ENCODE measurements at places on chromosomes 11 and 22.

- peak; percentile 73 for DNase-seq
Observed at GRCh38 chr22:37428649-37429586, 1.6 kb upstream of the ELFN2 start.

GRCh38 chr11:47052165-47052564, 115.6 kb downstream of the CSTPP1 start:
- no peak for DNase-seq

DNA sequence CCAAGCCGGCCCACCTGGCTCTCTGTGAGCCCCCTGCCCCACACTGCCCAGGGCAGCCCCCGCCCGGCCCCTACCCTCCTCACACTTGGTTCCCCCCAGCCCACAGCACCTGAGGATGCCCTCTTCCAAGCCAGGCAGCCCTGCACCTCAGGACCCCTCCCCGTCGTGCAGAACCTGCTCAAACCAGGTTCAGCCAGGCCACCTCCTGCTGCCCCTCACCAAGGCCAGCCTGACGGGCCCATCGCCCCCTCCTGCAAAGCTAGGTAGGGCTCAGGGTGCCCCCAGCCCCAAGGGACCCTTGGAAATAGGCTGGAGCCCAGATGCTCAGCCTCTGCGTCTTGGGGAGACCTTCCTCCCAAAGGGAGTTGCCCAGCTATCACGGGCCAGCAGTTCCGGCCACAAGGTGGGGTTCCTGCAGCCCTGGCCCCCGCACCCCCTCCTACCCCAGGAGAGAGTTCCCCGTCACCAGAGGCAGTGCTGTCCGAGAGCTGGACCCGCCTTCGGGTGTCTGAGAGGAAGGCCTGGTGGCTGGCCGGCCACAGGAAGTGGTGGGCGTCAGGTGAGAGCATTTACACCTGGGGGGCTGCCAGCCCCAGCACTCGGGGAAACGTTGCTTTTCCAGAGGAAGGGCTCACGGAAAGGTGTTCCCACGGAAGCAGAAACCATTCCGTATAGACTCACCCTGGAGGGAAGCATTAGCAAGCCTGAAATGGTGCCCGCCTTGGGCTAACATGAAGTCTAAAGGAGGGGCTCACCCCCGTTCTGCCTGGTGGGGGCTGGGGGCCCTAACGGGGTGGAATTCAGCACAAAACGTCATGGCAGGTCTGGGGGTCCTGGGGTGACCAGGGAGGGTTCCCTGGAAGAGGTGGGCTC, 3.2 kb upstream of the SYT8 start:
- peak; percentile 3 for DNase-seq

- no peak for DNase-seq
Observed at GRCh38 chr22:30816413-30816812, 121.7 kb downstream of the OSBP2 start.

DNA sequence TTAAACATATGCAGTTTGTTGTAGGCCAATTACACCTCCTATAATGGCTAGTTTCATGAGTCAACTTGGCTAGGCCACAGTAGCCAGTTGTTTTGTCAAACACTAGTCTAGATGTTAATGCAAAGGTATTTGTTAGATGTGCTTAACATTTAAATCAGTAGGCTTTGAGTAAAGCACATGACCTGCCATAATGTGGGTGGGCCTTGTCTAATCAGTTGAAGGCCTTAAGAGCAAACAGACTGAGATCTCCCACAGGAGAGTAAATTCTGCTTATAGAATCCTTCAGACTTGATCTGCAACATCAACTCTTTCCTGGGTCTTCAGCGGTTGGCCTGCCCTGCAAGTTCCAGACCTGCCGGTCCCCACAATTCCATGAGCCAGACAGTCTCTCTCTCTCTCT, 1345.9 kb downstream of the BRD1 start:
- DNase-seq: no peak

GRCh38 chr11:8941341-8942103, 1.3 kb downstream of the ASCL3 start:
- DNase-seq: no peak

DNA sequence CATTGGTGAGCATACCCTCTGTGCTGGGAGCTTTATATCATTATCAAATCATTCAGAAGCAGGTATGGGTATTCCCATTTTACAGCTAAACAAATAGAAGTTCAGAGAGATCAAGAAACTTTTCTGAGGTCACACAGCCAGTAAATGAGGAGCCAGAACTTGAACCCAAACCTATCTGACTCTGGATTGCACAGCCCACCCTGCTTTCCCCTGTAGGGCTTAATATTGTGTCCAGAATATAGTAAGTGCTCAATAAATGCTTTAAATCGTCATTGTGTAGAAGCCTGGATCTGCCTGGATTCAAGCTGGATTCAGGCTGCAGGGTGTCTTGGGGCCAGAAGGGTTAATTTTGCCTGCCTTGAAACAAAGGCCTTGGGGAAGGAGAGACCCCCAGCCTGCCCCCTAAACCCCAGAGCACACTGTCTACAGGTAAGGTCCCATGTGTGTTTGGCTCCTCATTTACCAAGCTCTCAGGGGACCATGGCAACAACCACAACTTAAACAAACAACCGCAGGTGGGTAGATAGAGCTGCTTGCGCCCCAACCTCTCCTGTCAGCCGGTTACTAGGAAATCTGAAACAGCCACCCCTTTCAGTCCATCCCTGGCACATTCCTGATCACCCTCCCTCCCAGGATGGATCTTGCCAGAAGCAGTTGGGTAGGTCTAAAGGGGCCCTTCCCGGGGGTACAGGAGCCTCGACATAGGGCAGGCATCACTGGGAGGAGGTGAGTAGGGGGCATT, 3.0 kb upstream of the SEC14L3 start:
- peak; percentile 37 for DNase-seq

- no peak for DNase-seq
Observed at GRCh38 chr22:50568626-50569025, 5.9 kb upstream of the SYCE3 start.

DNA sequence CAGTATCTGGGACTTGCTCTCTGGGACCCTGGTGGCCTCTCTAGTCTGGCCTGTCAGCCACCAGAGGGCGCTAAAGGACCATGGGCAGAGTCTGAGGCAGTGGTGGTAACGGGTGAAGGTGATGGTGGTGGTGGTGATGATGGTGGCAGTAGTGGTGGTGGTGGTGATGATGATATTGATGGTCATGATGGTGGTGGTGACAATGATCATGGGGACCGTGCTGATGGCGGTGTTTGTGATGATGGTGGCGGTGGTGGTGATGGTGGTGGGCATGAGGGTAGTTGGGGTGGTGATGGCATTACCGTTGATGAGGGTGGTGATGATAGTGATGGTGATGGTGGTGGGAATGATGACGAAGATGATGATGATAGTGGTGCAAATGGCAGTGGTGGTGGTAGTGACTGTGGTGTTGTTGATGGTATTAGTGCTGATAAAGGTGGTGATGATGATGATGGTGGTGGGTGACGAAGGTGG, 16.0 kb downstream of the TRPM5 start:
- peak; percentile 85 for DNase-seq

- no peak for DNase-seq
Observed at GRCh38 chr11:20458905-20459632, 71.6 kb downstream of the PRMT3 start.

DNA sequence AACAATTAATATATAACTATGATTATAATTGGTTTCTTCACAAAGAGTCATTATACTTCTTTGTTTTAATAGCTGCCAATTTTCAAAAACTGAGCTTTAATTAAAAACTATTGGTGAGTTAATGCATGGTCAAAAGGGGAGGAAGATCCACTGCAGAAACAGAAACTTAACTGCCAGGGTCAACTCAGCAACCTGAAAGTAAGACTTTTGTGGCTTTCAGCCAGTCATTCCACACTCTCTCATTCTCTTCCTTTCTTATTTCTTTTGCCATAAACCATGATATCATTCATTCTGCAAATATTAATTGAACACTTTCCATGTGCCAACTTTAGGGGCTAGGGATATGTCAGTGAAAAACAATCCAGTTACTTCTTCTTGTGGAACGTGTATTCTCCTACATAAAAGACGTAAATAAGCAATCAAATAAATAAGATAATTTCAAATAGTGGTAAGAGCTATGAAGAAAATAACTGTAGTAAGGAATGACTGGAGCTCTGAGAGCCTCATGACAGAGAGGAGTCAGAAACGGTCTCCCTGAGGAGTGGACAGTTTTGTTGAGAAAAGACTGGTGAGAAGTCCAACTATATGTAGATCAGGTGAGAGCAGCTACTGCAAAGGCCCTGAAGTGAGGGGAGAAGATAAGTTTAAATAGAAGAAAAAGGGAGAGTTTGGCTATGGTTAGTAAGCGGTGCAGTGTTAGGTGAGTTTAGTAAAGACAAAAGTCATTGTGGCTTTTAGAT, 130.5 kb downstream of the GRIA4 start:
- no peak for DNase-seq

DNA sequence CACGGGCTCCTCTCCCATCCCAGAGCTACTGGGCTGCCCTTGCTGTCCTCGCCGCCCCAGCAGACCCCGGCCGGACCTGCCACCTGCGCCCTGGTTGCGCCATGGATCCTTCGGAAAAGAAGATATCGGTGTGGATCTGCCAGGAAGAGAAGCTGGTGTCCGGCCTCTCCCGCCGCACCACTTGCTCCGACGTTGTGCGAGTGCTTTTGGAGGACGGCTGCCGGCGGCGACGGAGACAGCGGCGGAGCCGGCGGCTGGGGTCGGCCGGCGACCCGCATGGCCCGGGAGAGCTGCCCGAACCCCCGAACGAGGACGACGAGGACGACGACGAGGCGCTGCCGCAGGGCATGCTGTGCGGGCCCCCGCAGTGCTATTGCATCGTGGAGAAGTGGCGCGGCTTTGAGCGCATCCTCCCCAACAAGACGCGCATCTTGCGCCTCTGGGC, 382 bp downstream of the RASSF10 start:
- DNase-seq: no peak

DNA sequence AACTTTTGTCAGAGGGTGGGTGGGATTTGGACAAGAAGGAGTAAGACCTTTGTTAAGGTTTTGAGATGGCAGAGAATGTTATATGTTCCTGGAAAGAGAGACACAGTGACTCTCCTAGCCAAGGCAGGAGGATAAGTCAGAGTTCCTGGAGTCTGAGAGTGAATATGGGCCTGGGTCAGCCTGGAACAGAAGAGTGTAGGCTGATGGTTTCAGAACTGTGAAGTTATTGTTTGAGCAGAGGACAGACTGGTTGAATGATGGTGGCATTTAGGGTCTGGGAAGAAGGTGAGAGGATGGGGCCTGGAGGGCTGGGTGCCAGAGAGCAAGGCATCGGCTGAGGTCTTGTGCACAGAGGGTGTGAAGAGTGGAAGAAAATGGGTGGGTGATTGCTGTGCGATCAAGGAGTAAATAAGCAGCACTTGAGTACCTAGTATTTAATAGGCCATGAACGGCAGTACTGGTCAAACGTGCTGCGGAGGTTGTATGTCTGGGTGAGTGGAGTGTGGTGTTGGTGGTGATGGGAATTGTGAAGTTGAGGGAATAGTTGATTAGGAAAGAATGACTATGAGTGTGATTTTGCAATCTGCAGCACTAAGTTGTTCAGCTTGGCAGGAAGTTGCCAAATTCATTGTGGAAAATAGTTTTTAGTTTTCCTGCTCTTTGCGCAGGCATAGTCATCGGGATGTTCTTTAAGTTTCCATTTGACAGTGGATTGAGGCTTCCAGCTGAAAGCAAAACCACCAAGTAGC, 1.8 kb downstream of the PANX1 start:
- DNase-seq: no peak

- no peak for DNase-seq
Observed at GRCh38 chr11:78930810-78931523, 356.3 kb upstream of the NARS2 start.

DNA sequence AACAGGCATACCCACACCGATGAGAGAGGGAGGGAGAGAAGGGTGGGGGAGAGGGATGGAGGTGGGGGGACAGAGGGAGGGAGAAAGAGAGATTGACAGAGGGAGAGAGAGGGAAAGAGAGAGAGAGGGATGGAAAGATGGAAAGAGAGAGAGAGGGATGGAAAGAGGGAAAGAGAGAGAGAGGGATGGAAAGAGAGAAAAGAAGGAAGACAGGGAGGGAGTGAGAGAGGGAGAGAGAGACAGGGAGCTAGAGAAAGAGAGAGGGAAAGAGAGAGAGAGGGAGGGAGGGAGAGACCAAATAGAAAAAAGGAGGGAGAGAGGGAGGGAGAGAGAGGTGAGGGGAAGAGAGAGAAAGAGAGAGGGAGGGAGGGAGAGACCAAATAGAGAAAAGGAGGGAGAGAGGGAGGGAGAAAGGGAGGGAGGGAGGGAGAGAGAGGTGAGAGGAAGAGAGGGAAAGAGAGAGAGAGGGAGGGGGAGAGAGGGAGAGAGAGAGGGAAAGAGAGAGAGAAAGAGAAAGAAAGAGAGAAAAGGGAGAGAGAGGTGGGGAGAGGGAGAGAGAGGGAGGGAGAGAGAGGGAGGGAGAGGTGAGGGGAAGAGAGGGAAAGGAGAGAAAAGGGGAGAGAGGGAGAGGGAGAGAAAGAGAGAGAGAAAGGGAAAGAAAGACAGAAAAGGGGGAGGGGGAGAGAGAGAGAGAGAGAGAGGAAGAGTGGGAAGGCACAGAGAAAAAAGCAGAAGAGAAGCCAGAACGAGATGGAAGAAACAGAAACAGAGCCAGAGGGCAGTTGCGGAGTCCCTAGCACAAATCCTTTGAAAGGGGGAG, 23.8 kb downstream of the MB start:
- DNase-seq: no peak

DNA sequence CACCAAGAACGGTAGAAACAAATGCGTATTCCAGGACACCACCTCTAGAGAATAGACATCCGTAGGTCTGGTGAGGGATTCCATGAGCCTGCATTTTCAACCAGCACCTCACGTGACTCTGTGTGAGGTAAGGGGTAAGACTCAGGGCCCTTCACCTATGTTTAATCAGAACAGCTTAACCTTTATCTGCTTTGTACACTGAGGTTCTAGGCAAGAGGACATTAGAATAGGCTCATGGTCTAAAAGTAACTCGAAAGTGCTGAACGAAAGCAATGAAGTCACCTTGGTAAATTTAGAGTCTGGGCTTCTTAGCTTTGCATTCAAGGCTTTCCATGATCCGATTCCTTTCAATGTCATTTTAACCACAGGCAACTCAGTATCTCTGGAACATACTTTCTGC, 270.5 kb upstream of the CADM1 start:
- DNase-seq: no peak

DNA sequence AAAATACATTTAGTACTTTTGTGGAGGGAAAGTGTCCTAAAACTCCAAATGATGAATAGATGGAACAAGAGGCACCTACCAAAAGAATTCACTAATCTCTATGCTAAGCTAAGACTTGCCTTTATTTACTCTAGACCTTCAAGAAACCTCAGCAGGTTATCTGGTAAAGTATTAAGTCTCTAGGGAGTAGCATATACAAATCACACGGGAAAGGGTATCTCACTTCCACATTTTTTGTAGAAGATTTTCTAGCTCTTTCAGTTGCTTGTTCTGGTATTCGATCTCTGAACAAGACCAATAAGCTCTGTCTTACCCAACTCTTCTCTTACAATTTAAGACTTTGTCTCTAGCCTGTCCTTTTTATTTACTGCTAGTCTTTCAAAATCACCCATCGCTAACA, 18.1 kb upstream of the CADM1 start:
- DNase-seq: peak; percentile 12

DNA sequence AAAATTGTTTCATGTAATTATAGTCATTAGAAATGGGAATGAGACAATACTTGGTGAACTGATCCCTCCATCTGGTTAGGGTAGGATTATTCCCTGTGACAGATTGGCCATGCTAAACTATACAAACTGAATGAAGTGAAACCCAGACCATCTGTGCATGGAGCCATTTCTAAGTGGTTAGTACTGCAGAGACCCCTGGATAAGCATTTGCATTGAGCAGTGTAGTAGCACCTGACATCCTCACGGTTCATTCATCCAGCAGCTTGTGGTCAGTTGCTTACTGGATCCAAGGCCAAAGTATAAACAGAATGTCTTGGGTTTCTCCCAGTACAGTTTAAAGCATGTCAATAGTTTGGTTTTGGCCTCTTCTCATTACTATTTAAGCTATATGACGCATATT, 93.8 kb upstream of the ARHGAP42 start:
- DNase-seq: no peak
